ENCODE measurements at places on chromosomes 13 and 19. TPM values are rescaled to one million over a fixed set of nuclear protein-coding genes. Genes with fewer than 3 reads are reported as not detected.

Gene PTBP1
- 117 TPM for total RNA-seq

Gene CNMD
- total RNA-seq: not detected

Gene SERPINE3
- total RNA-seq: 0.05 TPM

Gene MEDAG
- 5.0 TPM for total RNA-seq

Gene ZNF442
- total RNA-seq: 3.9 TPM

Gene FBN3
- not detected for total RNA-seq

Gene MYO1F
- under 0.01 TPM for total RNA-seq

Gene ZNF382
- 8.6 TPM for total RNA-seq

Gene KLF12
- 7.7 TPM for total RNA-seq

Gene POLD1
- 13.7 TPM for total RNA-seq

Gene HRC
- not detected for total RNA-seq

Gene AMER2
- not detected for total RNA-seq

Gene FAAP24
- 0.89 TPM for total RNA-seq

Gene JAK3
- total RNA-seq: 3.4 TPM

Gene C1QTNF9
- not detected for total RNA-seq

Gene FUT2
- not detected for total RNA-seq

Gene POGLUT2
- 74.7 TPM for total RNA-seq

Gene PHF11
- total RNA-seq: 14.9 TPM

Gene PGLYRP1
- not detected for total RNA-seq

Gene EBI3
- total RNA-seq: 0.28 TPM

Measured in smooth muscle cell of the umbilical artery (primary cell).